ENCODE measurements at places on chromosomes 12 and 14.
A peak's percentile ranks its signal among the peaks of the same experiment; 100 is the strongest.

- DNase-seq = no peak
Measured at GRCh38 chr12:98387444-98387843, 127.9 kb upstream of the TMPO start.

DNA sequence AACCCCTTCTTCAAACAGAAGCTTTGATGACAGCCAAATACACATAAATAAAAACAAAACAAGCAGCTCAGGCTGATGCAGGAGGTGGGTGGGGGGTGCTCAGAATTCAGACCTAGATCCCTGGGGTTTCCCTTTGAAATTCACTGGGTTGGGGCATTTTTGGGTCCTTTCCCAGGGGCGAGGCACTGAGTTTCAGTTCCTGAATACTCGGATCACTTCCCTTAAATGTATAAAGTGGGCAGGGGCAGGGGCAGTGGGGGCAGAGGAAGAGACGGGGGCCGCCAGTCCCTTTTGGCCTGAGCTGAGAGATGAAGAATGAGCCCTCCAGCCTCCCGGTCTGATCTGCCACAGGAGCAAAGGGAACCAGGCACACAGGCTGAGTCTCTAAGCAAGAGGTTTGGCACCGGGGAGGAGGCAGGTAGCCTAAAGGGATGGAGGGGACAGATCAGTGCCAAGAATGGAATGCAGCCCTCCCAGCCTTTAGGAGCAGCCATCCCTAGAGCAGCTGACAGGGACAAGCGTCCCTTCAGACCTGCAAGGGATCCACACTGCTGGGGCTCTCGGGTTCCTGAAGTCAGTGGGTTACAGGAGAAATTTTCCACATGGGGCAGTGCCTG, 20.3 kb downstream of the KDM2B start:
- DNase-seq = no peak

DNA sequence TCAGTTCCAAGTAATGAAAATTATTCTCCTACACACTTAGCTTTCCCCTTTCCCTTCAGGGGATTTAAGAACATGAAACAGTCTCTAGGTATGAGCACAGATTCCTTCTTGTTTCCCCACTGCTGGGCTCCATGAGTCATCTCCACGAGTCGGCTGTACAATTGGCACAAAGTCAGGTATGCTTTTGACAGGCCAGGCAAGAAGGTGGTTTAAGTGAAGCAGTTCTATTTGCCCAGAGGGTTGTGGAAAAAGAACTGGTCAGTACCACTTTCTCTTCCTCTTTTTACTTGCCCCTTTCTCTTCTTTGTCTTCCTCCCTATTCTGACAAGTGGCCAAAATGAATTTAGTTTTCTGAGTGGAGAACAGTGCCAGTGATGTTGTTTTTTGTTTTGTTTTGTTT, 16.3 kb downstream of the DYNC1H1 start:
- DNase-seq = peak; percentile 80

DNA sequence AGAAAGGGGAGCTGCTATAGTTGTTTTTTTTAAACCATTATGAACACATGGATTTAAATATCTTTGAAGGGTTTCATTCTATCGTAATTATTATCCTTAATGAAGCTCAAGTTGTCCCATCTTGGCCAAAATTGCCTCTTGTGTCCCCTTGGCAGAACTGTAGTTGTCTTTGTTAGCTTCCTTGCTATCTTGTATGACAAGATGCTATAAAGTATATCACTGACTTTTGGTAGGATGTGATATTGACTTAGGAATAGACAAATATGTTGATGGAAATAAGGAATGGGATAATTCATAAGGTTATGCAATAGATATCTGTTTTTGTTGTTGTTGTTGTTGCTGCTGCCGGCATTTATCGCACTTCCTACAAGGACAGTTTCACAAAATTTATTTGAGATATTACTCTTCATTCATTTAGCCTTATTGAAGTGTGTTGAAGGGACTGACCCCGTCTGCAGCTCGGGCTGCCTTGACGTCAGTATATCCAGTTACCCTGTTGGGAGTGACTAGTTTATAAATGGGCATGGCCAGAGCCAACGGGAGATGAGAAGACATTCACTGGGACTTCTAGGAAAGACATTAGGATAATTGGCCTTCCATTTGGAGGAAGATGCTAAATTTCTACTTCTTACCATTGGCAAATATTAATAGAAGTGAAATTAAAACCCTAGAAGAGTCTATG, 26.1 kb upstream of the APOLD1 start:
- DNase-seq = no peak

DNA sequence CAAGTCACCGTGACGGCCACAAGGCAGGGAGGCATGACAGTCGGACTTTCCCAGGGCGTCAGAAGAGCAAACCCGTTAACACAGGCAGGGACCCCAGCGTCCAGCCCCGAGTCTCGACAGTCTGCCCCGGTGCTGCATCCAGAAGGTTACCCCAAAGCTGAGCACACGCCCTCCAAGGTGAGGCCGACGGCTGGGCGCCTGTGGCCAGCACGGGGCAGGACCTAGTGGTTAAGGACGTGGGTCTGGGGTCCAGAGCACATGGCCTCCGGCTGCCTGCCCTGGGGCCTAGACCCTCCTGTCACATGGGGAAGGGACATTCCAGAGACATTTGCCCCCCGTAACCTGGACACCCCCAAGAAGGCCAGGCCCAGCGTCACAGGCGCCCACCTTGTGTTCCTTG, 29.7 kb upstream of the BTBD6 start:
- DNase-seq = no peak

DNA sequence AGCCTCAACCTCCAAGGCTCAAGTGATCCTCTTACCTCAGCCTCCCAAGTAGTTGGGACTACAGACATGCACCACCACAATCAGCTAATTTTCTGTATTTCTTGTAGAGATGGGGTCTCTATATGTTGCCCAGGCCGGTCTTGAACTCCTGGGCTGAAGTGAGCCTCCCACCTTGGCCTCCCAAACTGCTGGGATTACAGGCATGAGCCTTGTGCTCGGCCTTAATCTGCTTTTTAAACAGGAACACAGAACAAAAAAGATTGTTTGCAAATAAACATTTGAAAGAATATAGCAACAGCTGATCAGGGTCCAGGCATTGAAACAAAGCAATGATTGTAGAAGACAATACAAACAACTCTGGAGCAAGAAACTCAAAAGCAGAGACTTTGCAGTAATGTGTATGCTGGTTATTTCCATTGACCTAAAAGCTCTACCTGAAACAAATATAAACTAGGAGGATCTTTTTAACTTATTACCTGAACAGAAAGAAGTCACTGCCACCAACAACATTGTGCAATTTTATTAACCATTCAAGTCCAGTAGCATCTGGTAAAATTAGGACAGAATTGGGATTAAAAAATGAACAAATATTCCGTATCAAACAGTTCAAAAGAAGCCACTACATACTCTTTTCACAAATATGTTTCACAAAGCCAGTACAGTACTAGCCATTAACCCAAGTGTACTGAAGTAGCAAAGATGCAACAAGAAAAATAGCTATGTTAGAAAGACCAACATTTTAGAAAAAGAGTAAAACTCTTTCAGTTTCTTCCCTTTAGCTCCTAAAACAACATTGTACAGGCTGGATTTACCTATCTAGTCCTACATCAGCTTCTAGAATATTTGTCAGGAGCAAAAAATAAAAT, 14.2 kb downstream of the AMN1 start:
- no peak for DNase-seq

- DNase-seq = peak; percentile 60
Measured at GRCh38 chr12:57456145-57456700, 1.1 kb downstream of the INHBE start.

- DNase-seq = no peak
Measured at GRCh38 chr12:92506460-92506859, 196.3 kb upstream of the PLEKHG7 start.

DNA sequence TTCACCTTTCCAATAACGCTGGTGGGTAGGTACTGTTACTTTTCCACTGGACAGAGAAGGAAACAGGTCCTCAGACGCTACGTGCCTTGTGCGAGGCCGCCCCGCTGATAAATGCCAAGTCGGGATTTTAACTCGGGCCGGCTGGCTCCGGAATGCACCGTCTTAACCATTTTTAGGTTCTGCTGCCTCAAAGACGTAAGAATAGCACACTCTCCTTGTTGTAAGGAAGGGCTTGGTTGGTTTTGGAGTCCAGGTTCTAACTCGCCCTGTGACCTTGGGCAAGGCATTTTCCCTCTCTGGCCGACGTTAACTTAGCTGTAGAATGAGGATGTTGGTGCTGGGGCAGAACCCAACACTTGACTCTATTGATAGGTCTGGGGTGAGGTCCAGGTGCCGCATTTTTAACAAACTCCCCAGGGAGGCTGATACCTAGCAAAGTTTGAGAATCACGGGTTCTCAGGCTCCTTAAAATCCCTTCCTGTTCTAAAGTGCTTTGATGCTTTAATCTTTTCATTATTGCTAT, 814 bp downstream of the ANKRD13A start:
- DNase-seq = no peak

- DNase-seq = no peak
Measured at GRCh38 chr12:94676031-94676641, 25.8 kb upstream of the TMCC3 start.

DNA sequence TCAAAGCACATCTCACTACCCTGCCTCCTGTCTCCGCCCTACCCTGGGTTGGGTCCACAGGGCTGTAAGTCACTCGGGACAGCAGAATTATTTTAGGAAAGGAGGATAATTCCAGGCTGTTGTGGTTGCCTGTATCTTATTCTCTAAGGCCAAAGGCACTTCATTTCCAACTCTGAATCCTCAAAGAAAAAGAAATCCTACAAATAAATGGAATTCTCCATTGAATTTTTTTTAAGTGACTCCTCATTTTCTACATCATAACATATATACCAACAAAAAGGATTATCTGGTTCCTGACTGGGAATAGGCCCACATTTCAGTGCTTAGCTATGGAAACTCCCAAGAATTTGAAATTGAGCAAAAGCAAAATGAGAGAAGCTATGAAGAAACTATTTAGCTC, 186.4 kb downstream of the ITPR2 start:
- DNase-seq = no peak

DNA sequence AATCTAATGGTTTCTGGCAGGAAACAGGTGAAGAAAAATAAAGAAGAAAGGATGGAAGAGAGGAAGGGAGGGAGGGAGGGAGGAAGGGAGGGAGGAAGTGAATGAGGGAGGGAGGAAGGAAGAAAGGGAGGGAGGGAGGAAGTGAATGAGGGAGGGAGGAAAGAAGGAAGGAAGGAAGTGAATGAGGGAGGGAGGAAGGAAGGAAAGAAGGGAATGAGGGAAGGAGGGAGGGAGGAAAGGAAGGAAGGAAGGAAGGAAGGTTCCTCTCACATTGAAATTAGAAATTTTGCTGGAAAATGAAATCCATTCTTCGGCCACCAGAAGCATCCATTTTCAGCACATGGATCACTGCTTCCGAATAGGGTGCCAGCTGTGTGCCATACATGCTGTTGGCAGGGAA, 62.2 kb upstream of the PELI2 start:
- DNase-seq = no peak

DNA sequence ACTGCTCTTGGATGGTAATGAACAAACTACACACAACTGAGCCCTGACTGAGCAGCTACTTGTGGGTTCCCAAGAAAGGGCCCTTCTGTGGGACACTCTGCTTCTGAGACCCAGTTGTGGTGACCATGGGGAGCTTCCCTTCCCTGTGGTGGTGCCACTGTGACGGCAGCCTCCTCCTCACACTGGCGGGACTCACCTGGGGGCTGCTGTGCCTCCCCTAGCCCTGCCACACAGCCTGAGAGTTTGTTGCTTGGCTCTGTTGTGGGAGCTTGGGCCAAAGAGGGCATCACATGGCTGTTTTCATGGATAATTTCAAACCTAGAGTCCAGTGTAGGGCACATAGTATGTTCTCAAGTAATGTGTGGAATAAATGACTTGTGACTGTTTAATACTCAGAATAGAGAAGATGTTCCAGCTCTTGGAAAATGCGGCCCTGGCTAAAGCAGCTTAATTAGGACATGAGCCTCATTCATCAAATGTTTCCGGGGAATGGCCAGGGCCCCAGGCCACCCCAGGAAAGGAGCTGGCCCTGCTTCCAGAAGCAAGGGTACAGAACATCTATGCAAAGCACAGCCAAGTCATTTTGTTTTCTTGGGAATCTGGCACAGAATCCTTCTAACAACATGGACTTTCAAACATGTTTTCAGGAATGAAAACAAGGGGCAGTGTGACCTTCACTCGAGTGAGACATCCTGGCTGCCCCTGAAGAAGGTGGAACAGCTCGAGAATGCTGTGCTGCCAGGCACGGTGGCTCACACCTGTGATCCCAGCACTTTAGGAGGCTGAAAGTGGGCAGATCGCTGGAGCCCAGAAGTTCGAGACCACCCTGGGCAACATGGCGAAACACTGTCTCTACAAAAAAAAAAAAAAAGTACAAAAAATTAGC, 21.2 kb downstream of the ZFYVE21 start:
- no peak for DNase-seq

DNA sequence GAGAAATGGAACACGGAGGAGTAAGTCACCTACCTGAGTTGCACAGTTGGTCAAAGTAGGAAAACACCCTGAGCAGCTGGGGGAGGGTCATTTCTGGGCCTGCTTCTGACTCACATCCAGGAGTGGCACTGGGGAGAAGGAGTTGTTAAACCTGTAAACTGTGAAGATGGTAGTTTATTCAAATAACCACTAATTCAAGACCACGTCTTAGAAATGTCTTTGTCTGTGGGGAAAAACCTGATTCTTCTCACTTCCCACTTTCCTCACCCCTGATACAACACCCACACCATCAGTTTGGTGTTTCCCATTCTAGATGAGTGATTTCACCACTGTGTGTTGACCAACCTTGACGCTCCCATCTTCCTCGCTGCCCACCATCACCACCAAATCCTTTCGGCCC, 207.1 kb downstream of the ANO4 start:
- no peak for DNase-seq

DNA sequence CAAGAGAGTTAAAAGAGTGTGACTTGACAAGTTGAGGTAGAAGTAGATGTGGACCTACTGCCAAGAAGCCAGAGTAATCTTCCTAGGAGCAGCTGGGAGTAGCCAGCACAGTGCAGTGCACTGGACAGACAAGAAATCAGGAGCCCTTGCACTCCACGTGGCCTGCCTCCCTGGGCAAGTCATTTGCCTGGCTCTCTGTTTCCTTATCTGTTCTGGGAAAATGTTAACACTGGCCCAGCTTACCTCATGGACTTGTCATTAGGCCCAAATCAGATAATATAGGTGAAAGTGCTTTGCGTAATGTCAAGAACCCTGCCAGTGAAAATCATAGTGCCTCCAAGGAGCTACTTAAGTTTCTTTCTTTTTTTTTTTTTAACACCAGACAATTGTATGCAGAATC, 19.2 kb downstream of the SLC7A8 start:
- DNase-seq = no peak

DNA sequence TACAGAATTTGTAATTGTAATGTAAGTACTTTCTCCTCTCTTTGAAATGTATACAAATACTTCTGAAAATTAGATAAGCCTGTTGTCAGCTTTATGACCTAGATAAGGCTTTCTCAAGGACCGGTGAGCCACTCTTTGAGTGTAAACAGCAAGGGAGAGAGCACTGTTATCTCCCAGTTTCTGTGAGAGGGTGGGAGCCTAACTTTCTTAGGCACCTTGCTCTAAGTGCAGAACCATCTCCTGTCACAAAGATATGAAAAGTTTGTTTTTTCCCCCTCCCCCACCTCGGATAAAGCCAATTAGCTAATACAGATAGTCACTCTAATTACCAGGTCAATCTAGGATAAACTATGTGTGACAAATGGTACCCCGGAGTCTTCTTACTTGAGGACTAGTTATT, 35.8 kb downstream of the CAPS2 start:
- DNase-seq = no peak

GRCh38 chr12:92486443-92487137, 216.2 kb upstream of the PLEKHG7 start:
- no peak for DNase-seq

GRCh38 chr12:16330560-16330959, 16.9 kb upstream of the MGST1 start:
- no peak for DNase-seq

GRCh38 chr12:123101526-123101925, 49.4 kb downstream of the PITPNM2 start:
- DNase-seq = no peak

Measured in SW 1271 (cell line).